PC-3 (cell line): ENCODE measurements at places on chromosomes 12 and 14.

GRCh38 chr12:76025601-76026575, 5.7 kb downstream of the PHLDA1 start:
- DNase-seq, result peak; percentile 56

GRCh38 chr12:75724928-75725312, 213.5 kb upstream of the KRR1 start:
- peak; percentile 92 for DNase-seq

- DNase-seq, result peak; percentile 84
Measured at GRCh38 chr12:95700316-95700785, 90.2 kb downstream of the NTN4 start.

- DNase-seq, result no peak
Measured at GRCh38 chr12:76003355-76003638, 28.3 kb downstream of the PHLDA1 start.

DNA sequence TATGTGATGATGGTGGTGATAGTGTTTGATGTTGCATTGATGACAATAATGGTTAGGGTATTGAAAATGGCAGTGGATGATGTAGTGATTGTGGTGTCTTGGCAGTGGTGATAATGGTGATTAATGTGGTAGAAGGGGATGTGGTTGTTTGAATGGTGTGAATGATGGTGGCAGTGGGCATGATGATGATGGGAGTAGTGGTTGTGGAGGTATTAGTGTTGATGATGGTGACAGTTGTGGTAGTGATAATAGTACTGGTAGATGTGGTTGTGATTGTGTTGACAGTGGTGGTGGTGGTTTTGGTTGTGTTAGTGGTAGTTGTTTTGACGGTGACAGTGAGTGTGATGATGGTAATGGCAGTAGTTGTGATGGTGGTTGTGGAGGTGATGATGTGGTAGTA, 1049.0 kb downstream of the VRK1 start:
- no peak for DNase-seq

- DNase-seq, result no peak
Measured at GRCh38 chr14:26597071-26597588, 703 bp downstream of the NOVA1 start.

- peak; percentile 74 for DNase-seq
Measured at GRCh38 chr12:91931111-91931510, 214.5 kb downstream of the BTG1 start.

DNA sequence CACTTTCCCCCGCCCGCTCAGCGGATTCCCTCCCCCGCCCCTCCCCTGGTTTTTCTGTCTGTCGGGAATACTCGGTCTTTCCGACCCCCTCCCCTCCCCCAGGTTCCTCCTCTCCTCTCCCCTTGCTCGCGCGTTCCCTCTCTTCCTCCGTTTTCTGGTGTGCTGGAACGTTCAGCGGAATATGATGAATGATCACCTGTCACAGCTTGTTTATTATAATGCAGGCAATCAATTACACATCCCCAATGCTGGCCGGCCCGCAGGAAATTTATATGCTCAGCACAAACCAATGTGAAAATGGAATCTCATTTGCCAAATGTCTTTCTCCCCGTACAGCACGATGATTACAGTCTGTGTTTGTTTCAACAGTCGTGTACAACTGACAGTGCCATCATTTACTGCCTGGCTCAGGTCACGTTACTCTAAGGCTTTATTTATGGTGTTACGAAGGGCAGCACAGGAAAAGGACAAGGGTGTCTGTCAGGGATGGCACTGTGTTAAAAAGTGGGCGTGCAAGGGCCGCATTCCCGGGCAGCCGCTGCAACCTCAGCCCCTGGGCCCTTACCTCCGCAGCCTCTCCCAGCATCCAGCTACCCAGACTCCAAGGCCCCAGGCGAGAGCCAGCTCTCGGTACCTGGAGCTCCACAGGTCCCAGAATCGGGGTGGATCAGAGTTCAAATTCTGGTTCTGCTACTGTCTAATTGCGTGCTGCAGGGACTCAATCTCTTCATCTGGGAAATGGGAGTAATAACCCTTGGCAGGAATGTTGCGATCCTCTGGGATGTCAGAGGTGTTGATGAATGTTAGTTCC, 24.7 kb upstream of the MAP1LC3B2 start:
- DNase-seq, result peak; percentile 38

GRCh38 chr12:128531170-128531569, 264.2 kb downstream of the TMEM132C start:
- no peak for DNase-seq

DNA sequence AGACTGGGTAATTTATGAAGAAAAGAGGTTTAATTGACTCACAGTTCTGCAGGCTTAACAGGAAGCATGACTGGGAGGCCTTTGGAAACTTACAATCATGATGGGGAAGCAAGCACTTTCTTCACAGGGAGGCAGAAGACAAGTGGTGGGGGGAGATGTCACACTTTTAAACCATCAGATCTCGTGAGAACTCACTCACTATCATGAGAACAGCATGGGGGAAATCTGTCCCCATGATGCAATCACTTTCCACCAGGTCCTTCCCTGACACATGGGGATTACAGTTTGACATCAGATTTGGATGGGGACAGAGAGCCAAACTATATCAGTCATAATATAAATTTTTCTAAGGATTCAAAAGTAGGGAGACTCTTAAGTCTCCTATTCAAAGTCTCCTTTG, 46.0 kb downstream of the SPIC start:
- DNase-seq, result no peak

DNA sequence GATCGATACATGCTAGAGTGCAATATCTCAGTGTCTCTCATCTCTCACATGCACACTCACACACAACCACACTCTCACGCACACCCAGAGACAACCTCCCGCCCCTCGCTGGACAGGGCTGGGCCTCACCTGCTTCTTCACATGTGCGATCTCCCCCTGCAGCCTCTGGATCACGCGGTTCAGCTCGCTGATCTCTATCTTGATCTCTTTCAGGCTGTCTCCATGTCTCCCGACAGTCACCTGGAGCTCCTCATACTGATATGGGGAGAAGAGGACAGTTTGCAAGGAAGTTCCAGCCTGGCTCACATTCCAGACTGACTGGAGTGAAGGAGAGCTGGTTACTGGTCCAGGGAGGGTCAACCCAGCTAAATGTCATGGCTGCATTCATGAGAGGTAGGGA, 4.4 kb downstream of the KRT2 start:
- DNase-seq, result no peak

DNA sequence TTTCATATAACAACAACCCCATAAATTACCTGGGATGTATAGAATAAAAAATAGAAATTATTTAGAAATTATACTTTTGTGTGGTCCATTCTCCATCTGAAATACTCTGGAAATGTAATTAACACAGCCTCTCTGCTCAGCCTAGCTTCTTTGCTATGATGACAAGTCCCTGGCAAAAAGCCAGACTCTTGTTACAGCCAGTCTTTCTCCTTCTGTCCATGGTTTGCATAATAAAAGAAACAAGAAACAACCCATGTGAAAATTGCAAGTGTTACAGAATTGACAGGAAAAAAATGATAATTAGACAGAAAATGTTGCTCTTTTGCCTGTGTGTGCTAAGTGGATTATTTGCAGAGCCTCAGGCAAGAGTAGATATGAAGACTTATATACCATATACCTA, 61.3 kb downstream of the C12orf50 start:
- no peak for DNase-seq
